ENCODE measurements at places on chromosomes 7 and 10.

- peak; percentile 55 for DNase-seq
These were observed 3.1 kb downstream of the RGS10 start for GRCh38 chr10:119539359-119539825.

GRCh38 chr7:111660478-111660877, 98.2 kb upstream of the IMMP2L start:
- no peak for DNase-seq

DNA sequence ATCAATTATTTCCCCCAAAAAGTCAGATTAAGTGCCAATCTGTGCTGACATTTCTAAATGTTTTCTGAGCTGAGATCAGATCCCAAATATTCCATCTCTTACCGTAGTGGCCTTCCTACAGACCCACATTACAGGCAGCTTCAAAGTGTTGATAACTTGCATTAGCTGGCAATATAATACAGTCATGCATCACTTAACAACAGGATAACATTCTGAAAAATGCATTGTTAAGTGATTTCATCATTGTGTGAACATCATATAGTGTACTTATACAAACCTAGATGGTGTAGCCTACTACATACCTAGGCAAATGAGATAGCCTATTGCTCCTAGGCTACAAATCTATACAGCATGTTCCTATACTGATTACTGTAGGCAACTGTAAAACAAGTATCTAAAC, 22.4 kb downstream of the SLC25A13 start:
- no peak for DNase-seq

- no peak for DNase-seq
These were observed 163.9 kb downstream of the CACNB2 start for GRCh38 chr10:18303851-18304801.

GRCh38 chr7:88637795-88638194, 121.7 kb upstream of the ZNF804B start:
- no peak for DNase-seq

GRCh38 chr10:127153181-127153580, 43.2 kb downstream of the INSYN2A start:
- DNase-seq: no peak

- no peak for DNase-seq
These were observed 60.8 kb upstream of the HABP2 start for GRCh38 chr10:113491967-113492565.

- DNase-seq: no peak
These were observed 170.1 kb upstream of the SEMA3A start for GRCh38 chr7:84364708-84365107.

DNA sequence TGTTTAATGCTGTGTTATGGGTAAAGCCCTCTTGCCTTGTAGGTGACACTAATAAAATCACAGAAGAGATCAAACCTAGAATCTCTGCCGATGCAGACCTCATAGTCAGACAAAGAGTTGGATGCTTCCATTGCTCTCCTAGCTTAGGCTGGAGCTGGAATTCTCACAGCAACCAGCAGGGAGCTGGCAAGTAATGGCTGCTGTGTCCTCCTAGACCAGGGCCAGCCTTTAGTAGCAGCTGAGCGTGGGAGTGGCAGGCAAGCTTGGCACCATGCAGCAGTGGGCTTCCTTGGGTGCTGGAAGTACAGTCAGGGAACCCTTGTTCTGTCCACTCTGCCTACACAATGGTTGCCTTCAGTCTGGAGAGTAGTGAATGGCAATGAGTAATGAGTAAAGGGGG, 598.3 kb upstream of the GALNT17 start:
- DNase-seq: no peak

- DNase-seq: no peak
These were observed 8.2 kb downstream of the TPK1 start for GRCh38 chr7:144827621-144828020.

DNA sequence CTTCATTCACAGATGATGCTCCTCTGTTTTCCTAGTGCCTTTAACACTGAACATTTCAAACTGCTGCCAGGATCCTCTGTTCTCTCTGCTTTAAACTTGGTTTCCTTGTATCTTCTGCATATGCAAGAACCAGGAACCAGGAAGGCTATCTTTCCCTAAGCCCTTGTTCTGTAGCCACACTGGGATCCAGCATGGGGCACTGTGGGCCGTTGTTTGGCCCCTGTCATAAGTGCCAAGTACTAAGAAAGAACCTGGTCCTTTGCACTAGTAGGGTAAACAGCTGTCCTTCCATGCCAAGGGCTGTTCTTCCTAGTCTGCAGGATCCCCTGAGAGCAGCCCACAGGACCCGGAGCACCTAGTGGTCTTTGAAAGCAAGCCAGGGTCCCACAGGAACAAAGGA, 49.0 kb upstream of the TRIM8 start:
- DNase-seq: no peak

DNA sequence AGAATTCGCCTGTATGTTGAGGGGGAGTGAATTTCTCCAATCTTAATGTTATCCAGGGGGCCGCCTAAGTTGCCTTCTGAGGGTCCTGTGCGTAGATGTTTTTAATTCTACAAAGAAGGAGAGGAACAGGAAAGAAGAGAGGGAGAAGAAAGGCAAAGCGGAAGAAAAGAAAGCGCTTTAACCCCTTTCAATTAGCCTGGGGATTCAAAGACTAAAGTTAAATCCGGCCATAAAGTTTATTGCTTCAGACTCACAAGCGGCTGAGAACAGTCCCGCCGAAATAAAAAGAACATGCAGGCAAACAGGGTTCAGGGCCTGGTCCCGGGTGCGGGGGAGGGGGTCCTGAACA, 4.5 kb downstream of the HOXA5 start:
- no peak for DNase-seq

DNA sequence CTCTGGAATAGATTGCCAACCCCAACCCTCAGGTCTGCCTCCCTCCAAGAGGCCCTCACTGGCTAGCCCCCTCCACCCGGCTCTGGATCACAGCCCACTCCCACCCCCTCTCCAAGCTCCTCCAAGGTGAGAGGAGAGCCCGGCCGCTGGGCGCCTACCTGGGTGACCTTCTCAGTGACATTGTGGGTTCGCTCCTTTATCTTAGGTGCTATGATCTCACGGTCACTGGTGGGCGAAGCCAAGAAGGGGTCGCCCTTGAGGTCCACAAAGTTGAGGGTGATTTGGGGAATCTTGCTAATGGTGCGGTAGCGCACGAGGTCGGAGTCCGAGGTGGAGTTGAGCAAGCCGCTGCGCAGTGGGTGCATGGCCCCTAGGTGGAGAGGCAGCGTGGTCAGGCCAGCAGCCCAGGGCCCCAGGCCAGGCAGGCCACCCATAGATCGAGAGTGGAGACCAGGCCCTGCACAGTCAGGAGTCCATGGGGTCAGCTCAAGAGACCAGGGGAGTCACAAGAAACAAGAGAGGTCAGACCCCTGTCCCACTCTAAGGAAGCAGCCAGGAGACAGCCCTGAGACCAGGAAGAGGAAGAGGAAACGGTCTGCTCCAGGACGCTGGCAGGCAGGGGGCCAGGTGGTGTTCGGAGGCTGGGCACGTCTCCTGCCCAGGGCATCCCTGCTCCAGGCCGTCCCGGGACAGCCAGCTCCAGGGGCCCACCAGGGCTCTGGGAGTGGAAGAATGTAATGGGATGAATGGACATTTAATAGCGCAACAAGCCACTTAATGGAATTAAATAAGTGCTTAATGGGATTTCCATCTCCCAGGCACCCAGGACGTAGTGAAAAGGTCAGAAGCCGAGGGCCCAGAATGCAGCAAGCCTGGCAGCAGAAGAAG, 20.7 kb downstream of the KCNH2 start:
- no peak for DNase-seq

DNA sequence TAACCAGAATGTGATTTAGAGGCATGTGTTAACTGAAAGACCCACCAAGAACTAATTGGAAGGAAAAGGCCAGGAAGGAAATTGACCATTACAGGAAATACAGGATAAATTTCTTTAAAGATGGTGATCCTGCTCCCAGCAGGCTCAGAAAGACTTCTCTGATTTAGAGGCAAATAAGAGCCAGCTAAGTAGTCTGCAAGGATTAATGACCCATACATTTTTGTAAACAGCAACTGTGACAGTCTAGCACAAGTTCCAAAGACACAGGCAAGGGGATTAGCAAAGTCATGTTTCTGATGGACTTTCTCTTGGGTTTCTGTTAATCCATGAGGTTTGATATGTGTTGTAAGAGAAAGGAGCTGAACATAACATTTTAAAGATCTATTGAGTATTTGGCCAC, 425.0 kb downstream of the HTR7 start:
- DNase-seq: no peak

- DNase-seq: no peak
These were observed at the start of gene PCDH15 for GRCh38 chr10:54800741-54801421. TSS of gene PCDH15 (minus strand) at chr10:54801231. CDS start at chr10:54664262, 136,969 bp downstream.

DNA sequence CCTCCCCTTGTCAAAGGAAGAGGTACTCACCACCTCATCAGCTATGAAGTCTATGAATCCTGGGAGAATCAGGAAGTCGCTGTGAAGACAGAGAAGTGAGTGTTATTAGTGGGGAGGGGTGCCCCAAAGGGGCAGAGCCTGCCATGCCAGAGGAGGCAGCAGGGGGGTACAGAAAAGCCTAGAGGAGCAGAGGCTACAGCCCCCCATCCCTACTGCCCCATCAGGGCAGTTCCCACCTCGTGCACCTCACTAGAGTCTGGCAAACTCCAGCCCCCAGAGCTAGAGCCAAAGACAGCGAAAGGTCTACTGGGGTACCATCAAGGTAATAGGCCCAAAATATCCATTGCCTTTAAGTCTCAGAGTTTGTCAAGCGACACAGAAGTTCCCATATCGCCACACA, 6.1 kb downstream of the IMPDH1 start:
- no peak for DNase-seq

DNA sequence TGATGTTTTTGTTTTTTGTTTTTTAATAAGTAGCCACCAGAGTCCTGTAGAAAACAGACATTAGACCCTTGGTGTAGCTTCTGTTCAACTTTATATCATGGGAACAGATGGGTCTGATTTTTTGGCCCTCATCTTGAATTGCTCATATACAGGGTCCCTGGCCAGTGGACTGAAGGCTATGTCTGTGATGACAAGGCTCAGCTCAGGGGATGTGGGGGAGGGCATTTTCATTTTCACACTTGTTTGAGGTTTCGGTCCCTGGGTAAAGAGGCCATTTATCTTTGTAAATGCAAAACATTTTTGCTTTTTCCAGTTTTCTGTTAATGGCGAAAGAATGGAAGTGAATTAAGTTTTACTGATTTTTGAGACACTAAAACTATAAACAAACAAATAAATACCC, 257.6 kb upstream of the PHYHIPL start:
- DNase-seq: no peak

Measured in activated CD8-positive, alpha-beta T cell treated with anti-CD3 and anti-CD28 coated beads for 36 hours (primary cell).